ENCODE measurements at places on chromosomes 6 and 20.
A peak's percentile ranks its signal among the peaks of the same experiment; 100 is the strongest.

DNA sequence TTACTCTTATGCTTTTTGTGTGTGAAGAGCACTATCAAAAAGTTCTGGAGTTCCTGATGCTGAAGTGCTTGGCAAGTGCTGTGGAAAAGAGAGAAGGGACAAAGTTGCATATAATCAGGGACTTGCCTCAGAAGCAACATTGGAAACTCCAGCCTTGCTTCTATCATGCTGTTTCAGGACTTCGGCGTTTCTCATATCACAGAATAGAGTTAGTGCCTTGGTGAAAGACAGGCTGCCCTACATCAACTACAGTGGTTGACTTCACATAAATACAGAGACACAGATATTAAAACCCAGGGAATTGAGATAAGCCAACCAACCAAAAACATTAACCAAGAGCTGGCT is 36.2 kb upstream of the CDKAL1 start:
- no peak for DNase-seq

- no peak for DNase-seq
Observed at GRCh38 chr20:63911176-63911575, 16.2 kb downstream of the DNAJC5 start.

- DNase-seq = no peak
Observed at GRCh38 chr6:155519176-155519738, 63.6 kb upstream of the NOX3 start.

DNA sequence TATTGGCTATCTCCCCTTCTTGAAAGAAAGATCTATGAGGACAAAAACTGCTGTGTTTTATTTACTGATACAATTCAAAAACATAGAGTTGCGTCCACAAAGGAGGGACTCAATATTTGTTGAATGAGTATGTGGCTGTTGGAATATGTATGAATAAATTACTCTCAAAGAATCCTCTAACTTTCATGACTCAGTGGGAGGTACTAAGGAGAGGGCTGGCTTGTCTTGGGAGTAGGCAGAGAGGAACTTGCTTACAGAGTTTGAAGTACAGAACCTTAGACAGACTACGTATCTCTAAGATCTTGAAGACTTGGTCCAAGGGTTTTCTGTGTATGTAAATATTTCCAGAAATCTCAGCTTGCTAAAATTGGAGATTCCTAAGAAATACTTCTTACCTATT is 504.0 kb upstream of the PTCHD4 start:
- no peak for DNase-seq

GRCh38 chr6:151044465-151045441 is 179.3 kb downstream of the MTHFD1L start:
- no peak for DNase-seq

DNA sequence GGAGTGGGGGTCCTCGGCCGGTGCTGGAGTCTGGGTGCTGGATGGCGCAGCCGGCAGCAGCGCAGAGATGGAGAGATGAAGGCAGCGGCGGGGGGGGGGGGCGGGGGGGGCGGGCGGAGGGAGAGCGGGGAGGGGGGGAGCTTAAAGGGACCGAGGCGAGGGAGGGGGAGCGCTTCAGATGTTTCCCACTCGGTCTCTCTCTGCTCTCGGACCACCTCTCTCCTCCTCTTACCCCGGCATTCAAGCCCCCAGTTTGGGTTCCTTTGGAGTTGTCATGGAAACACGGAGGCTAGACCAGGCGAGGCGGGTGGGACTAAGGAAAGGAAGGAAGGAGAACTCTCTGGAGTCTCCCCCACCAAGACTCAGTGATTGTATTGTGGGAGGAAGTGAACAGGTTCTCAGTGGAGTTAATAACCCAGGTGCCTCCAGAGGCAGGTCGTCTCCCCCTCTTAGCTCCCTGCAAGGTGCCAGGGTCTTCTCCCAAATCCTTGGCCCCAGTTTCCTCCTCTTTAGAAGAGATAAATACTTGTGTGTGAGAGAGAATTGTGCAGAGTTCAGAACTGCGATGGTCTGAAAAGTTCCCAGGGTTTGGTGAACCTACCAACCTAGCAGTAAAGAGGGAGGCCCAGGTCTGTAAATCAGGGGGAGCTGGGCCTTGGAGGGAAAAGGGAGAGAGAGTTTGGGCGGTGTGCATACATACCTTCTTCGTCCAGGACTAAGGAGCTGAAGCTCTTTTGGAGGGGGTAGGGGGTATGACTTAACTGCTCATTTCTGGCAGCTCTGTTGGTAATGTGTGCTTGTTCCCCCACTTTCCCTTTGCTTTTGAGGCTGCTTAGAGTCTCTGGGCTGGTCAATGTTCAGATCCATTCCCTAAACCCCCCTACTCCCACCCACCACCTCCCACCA is at the start of gene PRRT1:
Gene PRRT1 (minus strand): TSS at position 77 of the 906 bp plus-strand sequence. CDS start 112 bp downstream, outside the sequence.
- peak; percentile 24 for DNase-seq

- DNase-seq = no peak
Observed at GRCh38 chr20:38229376-38230252, 30.9 kb downstream of the KIAA1755 start.
